ENCODE measurements at places on chromosomes 5 and 9.

DNA sequence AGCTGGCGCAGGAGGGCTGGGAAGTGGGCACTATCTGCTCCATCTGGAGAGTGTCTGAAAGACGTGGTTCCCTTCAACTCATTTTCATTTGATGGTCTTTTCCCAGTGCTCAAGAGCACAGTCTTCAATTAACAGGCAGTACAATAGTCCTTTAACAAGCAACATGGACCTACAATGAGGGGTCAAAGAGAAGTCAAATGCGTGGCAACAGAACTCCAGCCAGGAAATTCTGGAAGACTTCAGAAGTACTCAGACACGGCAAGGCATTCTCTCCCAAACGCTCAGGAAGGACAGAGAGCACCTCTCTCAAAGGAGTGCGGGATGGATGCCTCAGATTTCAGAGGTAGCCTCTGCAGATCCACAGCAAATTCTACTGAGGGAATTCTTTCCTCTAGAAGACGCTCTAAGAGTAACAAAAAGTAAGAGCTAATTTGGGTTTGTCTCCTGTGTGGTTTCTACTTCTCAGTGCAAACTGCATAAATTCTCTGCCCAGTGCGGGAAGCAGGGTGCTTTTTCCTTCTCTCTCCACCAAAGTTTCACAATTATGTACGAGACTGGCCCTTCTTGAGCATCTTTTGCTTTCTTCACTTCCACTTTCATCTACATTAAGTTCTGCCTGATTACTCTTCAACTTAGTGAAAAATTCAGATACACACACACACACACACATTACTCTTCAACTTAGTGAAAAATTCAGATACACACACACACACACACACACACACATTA, 56.4 kb downstream of the LHFPL2 start:
- DNase-seq: no peak

- no peak for DNase-seq
These were observed 1.9 kb downstream of the MIGA2 start for GRCh38 chr9:129038109-129038852.

DNA sequence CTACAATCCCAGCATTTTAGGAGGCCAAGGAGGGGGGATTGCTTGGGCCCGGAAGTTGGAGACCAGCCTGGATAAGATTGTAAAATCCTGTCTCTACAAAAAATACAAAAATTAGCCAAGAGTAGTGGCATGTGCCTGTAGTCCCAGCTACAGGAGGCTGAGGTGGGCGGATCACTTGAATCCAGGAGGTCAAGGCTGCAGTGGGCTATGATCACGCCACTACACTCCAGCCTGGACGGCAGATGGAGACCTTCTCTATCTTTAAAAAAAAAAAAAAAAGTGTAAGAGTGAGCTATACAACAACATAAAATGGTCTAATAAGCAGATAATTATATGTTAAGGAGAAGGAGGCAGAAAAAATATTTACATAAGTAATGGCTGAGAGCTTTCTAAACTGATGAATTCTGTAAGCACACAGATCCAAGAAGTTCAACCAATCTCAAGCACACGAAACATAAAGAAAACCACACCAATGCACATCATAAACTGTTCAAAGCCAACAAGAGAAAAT, 23.0 kb downstream of the CDC14B start:
- no peak for DNase-seq

DNA sequence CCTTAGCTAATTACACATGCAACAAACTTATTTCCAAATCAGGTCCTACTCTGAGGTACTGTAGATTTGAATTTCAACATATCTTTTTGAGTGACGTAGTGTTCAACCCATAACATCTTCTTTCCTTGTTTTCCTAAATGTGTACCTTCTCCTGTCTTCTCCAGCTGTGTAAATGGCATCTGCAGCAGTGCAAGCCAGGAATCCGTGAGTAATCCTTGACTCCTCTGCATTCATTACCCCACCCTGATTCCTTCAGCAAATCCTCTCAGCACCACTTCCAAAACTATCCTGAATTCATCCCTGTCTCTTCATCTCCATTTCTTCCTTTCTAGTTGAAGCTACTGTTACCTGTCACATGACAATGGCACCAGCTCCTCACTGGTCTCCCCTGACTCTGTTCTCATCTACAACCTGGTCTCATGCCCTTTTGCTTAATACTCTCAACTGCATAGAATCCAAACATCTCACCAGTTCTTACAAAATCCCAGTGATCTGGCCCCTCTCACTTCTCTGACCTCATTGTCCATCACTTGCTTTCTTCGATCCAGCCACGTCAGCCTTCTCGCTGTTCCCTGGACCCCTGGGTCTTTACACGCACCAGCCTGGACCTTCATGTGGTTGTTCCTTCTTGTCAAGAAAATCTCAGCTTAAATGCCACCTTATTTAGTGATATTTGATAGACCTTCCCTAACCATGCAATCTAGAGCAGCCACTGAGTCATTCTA, 14.6 kb upstream of the TRAF1 start:
- DNase-seq: peak; percentile 30

DNA sequence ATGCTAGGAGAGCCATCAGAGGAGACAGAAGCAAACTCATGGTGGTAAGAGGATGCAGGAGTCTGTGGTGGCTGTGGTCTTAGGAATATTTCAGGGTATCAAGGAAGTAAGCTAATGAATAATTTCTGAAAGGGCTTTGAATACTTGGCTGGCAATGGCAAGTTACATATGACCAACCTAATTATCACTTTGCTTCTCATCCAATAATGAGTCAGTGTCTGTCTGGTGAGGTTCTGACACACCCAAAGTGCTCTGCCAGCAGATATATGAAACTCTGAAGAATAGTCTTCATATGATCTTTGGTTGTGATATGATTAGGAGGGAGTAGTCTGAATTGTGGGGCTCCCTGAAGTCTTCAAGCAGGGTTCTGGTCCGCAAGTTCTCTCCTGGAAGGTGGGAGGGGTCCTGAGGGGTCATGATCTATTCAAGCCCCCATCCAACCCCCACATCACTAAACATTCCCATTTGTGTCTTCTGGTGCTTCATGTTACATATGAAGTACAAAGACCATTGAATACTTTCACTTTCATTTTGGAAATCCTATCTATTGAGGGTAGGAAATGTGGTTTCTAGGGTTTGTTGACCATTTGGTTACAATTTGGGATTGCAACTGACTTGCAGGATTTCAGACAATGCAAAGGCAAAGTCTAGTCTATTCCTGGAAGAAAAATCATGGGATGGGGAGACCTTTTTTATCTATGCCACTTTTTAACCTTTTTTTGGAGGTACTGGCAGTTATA, 199.9 kb upstream of the CDKN2B start:
- peak; percentile 58 for DNase-seq

DNA sequence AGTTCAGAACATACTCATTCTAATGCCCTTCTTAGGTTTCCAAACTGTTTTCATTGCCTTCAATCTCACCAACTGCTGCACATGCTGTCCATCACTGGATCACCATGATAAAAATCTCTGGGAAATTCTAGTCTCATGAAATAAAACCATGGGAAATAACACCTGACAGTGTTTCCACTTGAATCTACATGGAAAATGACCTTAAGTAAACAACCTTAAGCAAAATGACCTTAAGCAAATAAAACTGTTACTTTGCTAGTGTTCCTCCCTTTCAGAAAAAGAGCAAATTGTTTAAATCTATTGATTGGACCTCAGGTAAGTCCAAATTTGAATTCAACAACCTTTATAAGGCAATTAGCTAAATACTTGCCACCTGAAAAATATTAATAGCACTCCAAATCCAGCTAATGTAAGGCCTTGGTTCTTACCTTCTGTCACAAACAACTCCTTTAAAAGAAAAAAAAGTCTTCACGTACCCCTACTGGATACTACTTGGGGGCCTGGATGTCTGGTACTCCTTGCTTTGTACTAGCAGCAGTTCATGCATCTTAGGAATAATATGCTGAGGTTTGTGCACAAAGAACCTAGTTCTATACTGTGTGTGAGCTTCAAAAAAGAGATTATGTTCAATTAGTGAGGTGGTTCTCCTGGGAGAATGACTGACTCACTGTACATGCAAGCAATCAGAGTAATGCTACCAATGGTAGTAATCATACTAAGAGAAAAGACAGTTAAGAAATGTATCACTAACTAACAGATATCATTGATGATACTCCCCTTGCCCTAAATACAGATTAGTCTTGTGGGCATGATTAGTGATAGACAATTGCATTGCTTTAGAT, 630.4 kb downstream of the PSAT1 start:
- DNase-seq: no peak

All from fibroblast of skin of right quadriceps (primary cell).